Activated CD4-positive, CD25-positive, alpha-beta regulatory T cell treated with anti-CD3 and anti-CD28 coated beads, Interleukin-2, amount 50 U/mL, for 72 hours (primary cell): ENCODE measurements at places on chromosomes 16 and 17.

DNA sequence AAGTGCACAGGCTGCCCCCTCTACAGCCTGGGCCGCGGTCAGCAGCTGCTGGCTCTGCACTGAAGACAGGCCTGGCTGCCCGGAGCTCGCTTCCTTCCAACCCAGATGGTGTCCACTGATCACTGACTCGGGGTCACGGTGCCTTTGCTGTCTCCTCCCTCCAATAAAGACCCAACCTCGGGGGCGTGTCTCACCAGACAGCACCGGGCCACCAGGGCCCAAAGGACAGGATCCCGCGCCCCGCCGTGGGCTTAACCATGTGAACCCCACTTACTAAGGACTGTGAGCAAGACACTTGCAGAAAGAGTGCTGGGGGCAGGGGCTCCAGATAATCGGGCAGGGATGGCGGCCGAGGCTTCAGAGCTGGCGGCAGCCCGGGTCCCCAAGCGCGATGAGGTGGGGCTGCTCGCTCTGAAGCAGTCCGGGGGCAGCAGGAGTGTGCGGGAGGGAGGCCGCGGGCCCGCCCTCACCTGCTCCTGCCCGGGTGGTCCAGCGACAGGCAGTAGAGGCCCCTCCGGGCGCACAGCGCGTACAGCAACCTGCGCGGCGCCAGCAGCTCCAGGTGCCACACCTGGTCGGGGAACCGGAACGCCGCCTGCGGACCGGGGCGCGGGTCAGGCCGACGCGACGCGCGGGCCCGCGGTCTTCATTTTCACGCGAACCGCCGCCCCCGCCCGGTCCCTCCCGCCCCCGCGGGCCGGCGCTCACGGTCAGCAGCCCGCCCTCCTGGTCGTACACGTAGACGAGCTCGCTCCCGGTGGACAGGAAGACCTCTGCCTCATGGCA is 502 bp downstream of the FAAP100 start:
- DNase-seq = no peak

DNA sequence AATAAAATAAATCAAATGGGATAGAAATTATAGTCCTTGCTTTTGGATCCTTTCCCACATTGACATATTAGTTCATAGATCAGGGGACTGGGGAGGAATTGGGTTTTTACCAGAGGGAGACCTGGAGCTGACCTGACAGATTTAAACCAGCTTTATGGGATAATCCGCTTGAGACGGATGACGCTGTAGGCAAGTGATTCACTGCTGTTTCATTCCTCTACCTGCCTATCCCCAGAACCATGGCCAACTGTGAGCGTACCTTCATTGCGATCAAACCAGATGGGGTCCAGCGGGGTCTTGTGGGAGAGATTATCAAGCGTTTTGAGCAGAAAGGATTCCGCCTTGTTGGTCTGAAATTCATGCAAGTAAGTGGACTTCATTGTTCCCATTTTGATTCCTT is 2.1 kb downstream of the NME1 start:
- DNase-seq = no peak

GRCh38 chr16:2771496-2772402 is 5.3 kb downstream of the ELOB start:
- no peak for DNase-seq

DNA sequence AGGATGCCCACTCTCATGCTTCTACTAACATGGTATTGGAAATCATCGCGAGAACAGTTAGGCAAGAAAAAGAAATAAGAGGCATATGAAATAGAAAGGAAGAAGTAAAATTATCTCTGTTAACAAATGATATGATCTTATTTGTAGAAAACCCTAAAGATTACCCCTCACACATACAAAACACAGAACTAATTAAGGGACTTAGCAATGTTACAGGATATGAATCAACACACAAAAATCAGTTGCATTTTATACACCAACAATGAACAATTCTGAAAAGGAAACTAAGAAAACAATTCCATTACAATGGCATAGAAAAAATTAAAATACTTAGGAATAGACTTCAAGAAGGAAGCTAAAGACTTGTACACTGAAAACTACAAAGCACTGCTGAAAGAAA is 2.7 kb upstream of the CAPNS2 start:
- DNase-seq = no peak

- no peak for DNase-seq
Observed at GRCh38 chr17:33475594-33475993, 182.5 kb upstream of the ASIC2 start.

- DNase-seq = no peak
Observed at GRCh38 chr16:476039-476438, 50.6 kb downstream of the RAB11FIP3 start.

GRCh38 chr16:14373406-14373805 is 256.7 kb downstream of the PARN start:
- no peak for DNase-seq

- DNase-seq = no peak
Observed at GRCh38 chr17:8087952-8088230, 375 bp upstream of the ALOX12B start.

GRCh38 chr16:69727916-69728270 is 1.5 kb upstream of the NQO1 start:
- DNase-seq = no peak

DNA sequence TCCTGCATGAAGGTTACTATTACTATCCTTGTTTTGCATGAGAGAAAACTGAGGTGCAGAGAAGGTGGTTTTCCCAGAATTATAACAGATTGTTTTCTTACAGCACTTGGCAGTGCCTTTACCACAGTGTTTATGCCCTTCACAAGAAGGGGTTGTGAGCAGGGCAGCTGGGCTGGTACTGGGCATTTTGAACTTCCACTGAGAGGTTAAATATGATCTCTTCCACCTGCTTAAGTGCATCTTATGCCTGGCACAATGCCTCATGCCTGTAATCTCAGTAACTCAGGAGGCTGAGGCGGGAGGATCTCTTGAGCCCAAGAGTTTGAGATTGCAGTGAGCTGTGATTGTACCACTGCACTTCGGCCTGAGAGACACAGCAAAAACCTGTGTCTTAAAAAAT is 36.2 kb downstream of the NDE1 start:
- no peak for DNase-seq

DNA sequence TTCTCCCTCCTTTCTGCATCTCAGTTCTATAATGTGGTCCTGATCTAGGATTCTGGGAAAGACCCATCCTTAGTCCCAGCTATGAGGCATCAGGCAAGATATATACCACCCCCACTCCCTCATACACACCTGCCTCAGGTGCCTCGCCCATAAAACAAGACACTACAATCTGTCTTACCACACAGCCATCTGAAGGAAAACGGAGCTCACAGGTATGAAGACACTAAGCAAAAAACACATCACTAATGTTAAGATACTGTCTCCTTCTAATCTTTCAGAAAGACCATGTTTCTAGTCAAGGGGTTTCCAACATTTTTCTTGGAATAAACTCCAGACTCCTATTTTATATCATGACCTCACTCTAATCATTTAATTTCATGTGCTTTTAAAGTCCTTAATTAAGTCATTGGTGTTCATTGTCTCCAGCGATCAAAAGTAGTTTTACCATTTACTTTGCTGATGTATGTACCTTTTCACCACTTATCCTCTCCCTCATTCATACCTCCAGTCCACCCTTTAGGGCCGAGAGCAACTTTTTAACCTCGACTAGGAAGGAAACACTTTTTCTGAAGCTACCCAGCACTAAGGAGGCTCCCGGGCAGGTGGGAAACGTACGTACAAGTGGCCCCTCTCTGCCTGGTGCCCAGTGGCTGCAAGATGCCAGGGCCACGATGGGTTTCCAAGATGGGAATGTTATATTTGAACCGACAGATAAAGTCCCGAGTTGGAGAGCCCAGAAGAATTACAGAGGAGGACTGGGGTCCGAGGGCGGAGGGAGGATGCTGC is 979 bp downstream of the MAP3K14 start:
- DNase-seq = no peak

GRCh38 chr16:64540434-64540833 is 581.4 kb downstream of the CDH11 start:
- DNase-seq = no peak

DNA sequence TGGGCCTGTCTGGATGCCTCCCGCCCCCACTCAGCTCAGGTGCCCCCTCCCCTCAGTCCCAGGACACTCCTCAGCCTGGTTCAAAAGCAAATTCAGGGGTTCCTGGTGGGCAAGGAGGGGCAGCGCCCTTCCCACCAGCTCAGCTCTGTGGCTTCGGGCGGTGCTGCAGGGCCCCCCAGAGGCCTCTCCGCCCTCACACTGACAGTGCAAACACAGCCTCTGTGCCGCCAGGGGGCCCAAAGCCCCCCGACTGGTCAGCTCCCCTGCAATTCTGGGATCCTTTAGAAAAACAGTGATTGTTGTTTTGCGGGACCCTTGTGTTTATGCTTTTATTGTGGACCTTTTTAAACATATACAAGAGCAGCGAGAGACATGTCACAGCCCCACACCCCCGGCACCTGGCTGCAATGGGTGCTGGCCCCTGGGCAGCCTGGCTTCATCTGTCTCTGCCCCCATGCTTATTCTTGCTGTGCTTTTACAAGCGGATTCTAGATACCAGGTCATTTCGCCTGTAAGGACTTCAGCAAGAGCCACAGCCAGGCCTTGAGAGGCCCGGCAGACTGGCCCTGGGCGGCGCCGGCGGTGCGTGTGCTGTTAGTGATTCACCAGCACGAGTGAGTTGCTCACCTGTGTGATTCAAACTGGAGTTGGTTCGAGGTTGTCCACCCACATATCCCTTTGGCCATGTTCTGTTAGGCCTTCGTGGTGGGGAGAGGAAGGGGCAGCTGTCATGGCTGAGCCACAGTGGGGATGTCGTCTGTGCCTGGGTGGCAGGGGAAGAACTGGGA is 21.2 kb downstream of the ZNF469 start:
- DNase-seq = no peak

DNA sequence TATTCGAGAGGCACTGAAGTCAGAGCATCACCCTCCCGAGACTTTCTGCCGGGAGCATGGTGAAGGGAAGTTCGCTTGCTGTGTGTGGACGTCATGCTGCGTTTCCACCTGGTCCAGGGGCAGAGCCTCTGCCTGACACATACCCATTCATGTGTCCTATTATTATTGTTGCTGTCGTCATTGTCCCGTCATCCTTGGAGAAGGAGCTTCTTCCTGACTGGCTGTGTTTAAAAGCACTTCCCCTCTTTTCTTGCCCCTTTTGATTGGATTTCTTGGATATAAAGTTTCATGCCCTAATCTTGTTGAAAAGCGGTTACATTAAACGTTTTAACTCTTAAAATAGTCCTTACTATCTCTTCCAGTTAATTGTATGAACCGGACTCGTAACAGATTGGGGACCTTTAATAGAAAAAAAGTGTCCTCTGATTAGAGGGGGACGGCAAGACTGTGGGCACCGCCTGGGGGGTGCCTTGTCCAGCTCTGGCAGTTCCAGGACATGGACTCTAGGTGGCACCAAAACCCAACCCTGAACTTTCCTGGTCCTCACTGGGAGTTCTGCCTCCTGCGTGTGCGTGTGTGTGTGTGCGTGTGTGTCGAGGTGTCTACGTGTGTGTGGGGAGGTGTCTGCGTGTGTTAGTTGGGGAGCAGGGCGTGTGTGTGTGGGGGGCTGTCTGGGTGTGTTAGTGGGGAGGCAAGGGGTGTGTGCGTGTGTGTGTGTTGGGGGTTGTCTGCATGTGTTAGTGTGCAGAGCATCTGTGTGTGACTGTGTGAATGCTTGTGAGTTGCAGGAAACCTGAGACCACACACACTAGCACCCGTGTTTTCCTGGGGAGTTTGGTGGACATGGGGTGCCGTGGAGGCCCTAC is 133.3 kb upstream of the CIBAR2 start:
- peak; percentile 43 for DNase-seq

DNA sequence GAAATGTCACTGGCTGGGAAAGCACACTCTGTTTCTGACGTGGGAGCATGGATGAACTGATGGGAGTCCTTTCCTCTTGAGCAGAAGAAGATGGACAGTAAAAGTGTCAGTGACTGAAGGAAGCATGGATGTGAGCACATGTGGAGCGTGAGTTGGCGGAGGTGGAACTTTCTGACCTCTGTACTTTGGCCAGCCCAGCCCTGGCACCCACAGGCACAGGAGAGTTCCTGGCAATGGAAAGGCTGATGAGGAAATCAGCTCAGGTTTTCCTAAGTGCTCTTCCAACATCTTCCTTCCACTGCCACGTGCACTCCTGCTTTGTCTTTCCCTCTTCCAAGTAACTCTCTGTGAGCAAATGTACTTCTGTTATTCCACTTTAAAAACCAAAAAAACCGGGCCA is 276.8 kb downstream of the NTN1 start:
- DNase-seq = no peak

- DNase-seq = no peak
Observed at GRCh38 chr16:31329671-31330552, 25.1 kb upstream of the ITGAX start.

- DNase-seq = no peak
Observed at GRCh38 chr17:55570391-55570790, 59.1 kb upstream of the SMIM36 start.

DNA sequence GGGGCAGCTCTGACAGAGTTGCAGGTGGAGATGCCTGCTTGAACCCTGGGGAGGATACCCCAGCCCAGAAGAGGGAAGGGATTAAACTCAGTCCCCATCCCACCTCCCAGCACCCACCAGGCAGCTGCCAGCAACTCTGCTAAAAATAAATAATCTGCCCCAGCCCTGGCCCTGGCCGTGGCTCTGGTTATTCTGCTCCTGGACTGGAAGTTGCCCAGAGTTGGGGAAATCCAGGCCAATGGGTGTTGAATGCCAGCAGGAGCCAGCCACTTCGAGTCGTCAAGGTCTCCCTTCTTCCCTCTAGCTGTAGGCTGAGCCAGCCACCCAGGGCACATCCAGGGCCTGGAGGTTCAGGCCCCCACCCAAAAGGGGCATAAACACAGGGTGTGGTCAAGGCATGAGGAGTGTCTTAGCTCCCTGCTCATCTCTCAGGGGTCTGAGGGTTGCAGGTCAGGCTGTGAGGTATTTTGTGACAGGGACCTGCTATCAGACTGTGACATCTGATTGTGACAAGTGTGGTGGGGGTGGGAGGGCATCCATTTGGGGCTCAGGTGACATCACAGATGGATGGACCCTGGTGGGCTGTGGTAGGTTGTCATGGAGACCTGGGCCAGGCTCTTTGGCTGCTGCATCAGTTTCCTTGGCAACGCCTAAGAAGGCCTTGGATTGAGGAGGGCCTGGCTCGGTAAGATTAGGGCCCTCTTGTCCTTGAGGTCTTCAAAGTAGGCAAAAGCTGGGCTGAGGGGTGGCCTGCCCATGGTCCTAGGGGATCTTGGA is 1.0 kb upstream of the RRAD start:
- DNase-seq = no peak

- DNase-seq = no peak
Observed at GRCh38 chr17:77628035-77628434, 330.5 kb upstream of the TNRC6C start.

DNA sequence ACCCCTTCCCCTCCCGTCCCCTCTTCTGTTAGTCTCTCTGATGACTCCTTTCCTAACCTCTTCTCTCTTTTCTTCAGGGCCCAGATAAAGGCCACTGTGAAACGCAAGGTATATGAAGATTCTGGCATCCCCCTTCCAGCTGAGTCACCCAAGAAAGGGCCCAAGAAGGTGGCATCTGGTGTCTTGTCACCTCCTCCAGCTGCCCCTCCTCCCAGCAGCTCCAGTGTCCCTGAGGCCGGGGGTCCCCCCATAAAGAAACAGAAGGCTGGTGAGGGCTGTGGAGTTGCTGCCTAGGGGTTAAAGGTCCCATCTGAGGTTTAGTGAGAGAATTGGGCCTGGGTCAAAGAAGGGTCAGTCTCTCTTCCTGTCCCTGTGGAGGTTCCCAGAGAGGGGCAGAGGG is 4.0 kb downstream of the RNASEK start:
- no peak for DNase-seq
